NCI-H526 treated with DMSO at 0.1 percent for 48 hours (cell line): ENCODE measurements at places on chromosomes 16 and 17.

DNA sequence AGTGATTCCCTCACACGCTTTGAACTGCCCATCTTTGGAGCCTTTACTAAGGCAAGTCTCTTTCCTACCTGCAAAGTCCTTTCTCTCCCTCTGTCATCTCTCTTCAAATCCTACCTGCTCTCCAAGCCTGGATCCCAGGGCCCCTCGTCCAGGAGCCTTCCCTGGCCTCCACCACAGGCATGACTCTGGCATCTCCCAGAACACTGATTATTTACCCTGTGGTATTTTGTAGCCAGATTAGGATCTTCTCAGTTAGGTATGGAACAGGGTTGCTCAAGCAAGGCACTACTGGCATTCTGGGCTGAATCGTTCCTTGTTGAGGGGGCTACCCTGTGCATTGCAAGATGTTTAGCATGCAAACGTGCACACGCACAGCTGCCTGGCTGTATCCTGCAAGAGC, 31.9 kb upstream of the POLR3E start:
- DNase-seq = no peak

DNA sequence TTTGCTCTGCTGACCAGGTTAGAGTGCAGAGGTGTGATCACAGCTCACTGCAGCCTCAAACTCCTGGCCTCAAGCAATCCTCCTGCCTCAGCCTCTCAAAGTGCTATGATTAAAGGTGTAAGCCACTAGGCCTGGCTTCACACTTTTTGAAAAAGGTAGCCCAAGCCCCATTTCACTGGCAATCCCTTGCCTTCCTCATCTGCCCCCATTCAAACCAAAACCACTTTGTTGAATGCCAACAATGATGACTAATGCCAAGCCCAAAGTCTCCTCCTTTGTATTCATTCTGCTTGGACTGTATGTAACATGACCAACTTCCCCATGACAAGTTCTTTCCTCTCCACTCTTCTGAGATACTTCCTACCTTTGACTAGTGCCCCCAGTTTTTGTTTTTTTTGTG, 33.1 kb downstream of the N4BP1 start:
- no peak for DNase-seq

- DNase-seq = no peak
Measured at GRCh38 chr17:4375039-4375748, 8.7 kb upstream of the UBE2G1 start.

- peak; percentile 62 for DNase-seq
Measured at GRCh38 chr17:43393944-43394482, 4.8 kb upstream of the ARL4D start.
